ENCODE measurements at places on chromosomes 5 and 9.
A peak's percentile ranks its signal among the peaks of the same experiment; 100 is the strongest.

GRCh38 chr5:54579591-54580295 is 62.2 kb downstream of the SNX18 start:
- DNase-seq = no peak

GRCh38 chr9:79149585-79149984 is 422.2 kb upstream of the TLE4 start:
- no peak for DNase-seq

DNA sequence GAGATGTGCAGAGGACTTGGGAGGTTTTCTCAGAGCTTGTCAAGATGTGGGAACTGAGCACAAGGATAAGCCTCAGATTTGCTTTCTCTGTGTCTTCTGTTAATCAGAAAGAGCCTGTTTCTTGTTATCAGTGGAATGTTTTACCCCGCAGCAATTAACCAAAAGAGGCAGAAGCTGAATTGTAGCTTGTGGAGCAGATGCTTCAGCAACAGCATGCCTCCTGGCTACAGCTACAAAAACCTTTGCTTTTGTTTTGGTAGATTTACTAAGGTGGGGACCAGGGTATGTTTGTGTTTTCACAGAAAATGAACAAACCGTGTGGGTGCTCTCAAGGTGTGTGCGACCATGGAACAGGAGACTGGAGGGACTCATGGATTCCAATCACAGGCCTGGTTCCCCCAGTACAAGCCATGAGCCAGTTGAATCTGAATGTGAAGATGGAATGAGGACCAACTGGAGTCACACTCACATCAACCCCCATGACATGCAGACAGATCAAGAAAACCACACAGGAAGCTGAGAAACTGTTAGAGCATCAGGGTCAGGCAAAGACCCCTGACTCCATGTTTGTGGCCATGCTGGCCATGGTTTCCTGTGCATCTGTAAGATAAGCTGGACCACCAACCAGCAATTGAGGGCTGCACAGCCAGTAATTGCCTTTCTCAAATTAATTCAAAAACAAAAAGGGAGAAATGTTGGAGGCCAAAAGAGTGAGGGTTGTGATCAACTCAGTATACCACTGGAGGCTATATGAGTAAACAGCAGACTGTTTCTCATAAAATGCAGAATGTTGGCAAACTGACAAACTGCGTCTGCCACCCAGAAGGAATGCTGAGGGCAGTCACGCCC is 6.9 kb downstream of the UGT3A2 start:
- DNase-seq = no peak

DNA sequence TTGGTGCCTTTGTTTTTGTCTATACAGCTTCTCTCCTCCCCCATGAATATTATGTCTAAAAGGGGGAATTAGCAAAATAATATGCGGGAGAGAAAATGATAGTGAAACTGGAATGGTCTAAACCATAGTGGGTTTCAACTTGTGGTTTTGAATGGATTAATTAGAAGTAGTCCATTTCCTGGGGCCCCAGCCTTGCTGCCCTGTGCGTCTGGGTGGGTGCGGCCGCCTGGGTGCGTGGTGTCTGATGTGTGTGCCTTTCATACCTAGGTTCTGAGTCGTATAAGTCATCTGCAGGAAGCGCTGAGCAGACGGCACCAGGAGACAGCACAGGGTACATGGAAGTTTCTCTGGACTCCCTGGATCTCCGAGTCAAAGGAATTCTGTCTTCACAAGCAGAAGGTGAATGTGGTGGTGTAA is 120.0 kb upstream of the CACNA1B start:
- no peak for DNase-seq

DNA sequence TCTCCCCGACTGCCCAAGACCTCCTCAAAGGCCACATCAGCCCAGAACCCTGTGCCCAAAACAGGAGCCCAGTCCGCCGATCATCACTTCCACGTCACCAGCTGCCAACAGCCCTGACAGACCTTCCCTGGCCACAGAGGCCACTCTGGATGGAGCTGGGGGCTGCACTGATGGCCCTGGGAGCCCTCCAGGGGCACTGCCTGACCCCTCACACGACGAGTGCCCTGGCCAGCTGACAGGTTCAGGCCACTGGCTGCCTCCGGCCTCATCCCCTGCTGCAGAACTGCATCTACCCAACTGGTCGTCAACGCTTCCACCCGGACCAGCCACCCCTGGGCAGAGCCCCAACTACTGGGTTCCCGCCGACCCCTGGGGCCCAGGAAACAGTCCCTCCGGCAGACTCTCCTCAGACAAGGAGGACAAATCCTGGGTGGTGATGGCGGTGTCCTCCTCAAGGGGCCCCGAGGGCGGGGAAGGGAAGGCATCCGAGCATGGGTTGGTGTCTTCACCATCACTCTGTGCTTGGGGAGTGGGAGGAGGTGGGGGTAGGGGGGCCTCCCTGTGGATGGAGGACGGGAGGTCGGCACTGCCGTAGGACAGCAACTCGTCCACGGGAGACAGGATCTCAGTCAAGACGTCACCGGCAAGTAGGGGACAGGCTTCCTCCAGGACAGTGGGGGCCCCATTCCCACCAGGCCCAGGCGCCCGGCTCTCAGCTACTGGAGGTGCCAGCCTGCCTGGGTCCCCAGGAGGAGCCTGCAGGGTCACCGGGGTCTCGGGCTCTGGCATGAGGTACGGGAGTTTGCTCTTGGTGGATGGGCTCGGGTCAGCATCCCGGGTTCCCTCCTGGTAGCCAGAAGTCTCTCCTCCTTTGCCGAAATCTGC is 7.9 kb upstream of the QSOX2 start:
- DNase-seq = no peak

- peak; percentile 23 for DNase-seq
Observed at GRCh38 chr9:77475641-77476473, 172.3 kb downstream of the GNA14 start.

DNA sequence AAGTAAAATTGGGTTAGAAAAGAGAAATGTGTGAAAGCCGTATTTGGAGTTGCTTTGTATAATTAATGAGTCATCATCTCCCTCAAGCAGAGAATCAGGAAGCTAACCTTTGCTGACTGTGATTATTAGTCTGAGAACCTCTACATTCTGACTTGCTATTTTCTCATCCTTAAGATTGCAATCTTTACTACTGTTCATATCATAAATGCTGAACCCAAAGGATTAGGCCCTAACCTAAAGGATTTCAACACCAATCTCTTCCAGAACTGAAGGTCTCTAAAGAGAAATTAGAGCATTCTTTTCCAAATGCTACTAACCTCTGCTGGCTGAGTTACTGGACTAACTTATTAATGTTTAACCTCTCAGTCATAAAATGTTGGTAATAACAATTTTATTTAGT is 538.1 kb upstream of the MEF2C start:
- no peak for DNase-seq

GRCh38 chr9:96394832-96395496 is 11.5 kb upstream of the SLC35D2 start:
- no peak for DNase-seq

GRCh38 chr5:181170996-181171395 is 23.6 kb downstream of the OR2V2 start:
- no peak for DNase-seq

- DNase-seq = no peak
Observed at GRCh38 chr5:92849756-92850155, 731.3 kb downstream of the NR2F1-AS1 start.
